ENCODE measurements at places on chromosomes 2 and 18.
A peak's percentile ranks its signal among the peaks of the same experiment; 100 is the strongest.

- no peak for DNase-seq
These were observed 1733.6 kb upstream of the CELF4 start for GRCh38 chr18:39299152-39299551.

GRCh38 chr2:110813896-110814295 is 81.5 kb downstream of the ACOXL start:
- DNase-seq: no peak

GRCh38 chr18:36733150-36733549 is 95.7 kb downstream of the TPGS2 start:
- DNase-seq: no peak

GRCh38 chr2:74052732-74053710 is 68.3 kb downstream of the TET3 start:
- peak; percentile 32 for DNase-seq

DNA sequence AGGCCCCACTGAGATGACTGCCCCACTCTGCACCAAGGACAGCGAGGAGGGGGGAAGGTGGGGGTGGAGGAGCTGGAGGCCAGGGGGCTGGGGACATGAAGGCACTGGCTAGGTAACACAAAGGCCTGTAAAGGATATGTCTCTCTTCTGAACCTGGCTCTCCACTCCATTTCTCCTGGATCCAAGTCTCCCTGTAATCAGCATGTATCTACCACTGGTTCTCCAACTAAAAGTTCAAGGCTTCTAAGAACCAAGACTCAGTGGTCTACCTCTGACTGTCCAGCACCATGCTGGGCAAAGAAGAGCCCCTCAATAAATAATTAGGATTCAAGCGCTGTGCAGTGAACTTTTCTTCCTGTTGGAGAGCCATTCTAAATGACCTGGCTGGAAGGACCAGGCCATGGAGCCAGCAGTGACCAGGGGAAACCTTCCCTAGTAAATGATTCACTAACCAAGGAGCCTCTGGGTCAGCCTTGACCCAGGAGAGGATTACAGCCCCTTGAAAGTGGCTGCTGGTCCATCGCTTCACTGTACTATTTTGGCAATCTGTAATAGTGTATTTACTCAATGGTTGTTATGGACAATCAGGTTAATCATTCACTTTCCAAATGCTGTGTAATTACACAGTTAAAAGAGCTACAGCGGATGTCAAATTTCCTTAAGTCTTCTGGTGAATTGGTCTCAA is 73.2 kb downstream of the BCL11A start:
- DNase-seq: no peak

GRCh38 chr2:69271831-69272257 is 115.2 kb downstream of the GFPT1 start:
- peak; percentile 88 for DNase-seq

DNA sequence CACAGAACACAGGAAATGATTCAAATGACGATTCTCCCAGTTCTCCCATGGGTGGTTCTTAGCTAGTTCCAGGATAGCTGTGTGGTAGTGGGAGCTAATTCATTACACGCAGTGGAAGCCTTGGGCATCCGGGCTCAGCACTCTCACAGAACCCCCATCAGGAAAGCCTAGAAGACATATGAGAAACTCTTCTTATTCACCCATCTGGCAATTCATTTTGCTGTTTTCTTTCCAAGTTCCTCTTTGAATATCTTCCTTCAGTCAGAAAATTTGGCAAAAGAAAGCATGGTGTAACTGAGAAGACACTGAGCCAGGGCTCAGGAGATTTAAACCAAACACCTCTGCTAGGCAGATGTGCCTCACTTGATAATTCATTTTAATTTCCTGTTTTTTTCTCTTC is 85.2 kb upstream of the FN1 start:
- DNase-seq: no peak

GRCh38 chr2:185372188-185372587 is 366.4 kb upstream of the FSIP2 start:
- peak; percentile 14 for DNase-seq

GRCh38 chr2:228507870-228508269 is 326.4 kb upstream of the SPHKAP start:
- peak; percentile 10 for DNase-seq

GRCh38 chr2:73939419-73939818 is 12.7 kb downstream of the DGUOK start:
- peak; percentile 58 for DNase-seq

DNA sequence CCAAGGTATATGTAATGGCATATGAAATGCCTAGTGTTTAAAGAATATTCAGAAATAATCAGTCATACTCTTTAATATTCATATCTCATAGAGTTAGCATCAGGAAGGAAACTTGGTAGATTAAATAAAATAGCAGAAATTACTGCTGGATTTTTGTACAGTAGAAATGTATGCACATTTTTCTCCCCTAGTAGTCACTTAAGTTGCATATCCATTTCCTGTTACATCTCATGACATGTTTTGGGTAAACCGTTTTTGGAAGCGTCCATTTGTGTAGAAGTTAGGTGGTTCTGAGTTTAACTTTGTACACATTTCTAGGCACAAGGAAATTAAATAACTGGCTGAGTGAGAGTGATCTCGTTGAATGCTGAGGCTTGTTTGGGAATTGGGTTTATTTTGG is 21.9 kb downstream of the NEDD4L start:
- no peak for DNase-seq

GRCh38 chr18:37452015-37452414 is 113.6 kb downstream of the CELF4 start:
- DNase-seq: no peak

DNA sequence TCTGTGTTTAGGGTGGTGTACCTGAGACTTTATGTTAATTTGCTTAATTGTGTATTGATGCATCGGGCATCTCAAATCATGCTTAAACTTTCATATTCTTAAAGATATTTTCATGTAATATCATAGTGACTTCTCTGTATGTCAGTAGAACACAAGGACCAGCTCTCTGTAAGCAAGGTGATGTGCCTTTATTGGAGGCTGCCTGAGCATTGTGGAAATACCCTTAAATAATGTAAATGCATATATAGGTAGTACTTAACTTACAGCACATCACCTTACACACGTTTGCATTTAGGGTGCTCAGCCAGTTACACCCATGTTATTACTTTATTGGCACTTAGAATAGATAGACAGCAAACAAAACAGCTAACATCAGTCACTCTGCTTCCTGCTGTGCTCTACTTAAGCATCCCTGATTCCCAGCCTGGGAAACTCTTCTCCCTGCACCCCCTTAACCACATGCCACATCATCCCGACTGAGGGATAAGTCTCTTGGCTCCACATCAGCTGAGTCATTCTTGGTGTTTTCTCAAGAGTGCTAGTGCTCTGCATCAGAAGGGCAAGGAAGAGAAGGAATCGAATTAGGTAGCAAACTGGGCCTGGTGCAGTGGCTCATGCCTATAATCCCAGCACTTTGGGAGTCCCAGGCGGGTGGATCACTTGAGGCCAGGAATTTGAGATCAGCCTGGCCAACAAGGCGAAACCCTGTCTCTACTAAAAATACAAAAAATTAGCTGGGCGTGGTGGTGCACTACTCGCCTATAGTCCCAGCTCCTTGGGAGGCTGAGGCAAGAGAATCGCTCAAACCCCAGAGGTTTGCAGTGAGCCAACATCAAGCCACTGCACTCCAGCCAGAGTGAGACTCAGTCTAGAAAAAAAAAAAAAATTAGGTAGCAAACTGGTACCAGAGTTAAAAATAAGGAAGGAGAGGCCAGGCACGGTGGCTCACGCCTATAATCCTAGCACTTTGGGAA is 108.7 kb downstream of the MAP3K20 start:
- peak; percentile 99 for DNase-seq

DNA sequence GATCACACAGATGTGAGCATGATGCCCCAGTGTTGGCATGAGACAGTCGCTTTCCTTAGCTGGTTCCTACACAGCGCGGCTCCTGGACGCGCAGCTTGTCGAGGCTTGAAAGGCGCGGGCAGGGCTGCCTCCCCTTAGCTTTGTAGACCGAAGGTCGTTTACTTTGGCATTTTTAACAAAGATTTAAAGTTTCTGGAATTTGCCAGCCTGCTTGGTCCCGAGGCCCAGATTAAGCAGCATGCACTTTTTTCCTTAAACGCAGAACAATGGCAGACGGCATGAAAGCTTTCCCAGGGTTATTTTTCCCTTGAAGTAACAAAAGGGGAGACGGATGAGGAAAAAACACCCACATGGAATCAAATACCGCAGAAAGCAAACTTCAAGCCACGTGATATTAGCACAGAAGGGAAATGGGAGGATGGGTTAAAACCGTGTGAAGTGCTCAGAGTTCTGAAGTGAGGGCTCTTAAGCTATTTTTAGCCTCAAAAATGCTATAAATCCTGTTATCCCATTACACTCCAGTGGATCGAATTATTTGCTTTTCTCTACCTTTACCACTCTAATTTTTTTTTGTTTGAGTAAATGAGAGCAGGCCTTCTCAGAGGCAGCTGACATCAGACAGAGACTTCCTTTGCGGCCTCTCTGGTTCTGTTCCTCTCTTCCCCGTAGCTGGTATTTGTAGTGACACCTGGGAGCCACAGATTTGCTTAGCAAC is 55.7 kb downstream of the NPAS2 start:
- DNase-seq: peak; percentile 49

All from iris pigment epithelial cell (primary cell).